Stimulated activated CD4-positive, alpha-beta T cell treated with anti-CD3 and anti-CD28 coated beads, Interleukin-1b, Interleukin-23, amount 100 ng/mL, for 1 hour (primary cell): ENCODE measurements at places on chromosomes 1 and 21.

- no peak for DNase-seq
These were observed 4.4 kb downstream of the SELENON start for GRCh38 chr1:25804244-25804963.

DNA sequence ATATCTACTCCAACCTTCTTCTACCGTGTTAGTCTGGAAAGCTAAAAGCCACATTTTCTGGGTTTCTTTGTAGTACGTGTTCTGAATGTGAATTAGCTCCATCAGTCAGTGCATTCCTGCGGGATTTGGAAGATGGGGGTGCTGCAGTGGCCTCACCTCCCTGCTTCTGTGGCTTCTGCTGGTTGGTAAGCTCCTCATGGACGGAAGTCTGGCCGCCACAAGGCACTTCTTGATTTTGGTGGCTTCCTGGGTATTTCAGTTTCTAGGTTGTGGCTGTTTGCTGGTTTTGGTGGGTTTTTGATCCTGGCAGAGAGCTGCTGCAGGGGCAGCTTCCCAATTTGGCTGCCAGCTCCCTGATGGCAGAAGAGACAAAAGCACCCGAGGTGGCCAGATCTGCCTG, 20.9 kb upstream of the TACSTD2 start:
- DNase-seq = no peak

DNA sequence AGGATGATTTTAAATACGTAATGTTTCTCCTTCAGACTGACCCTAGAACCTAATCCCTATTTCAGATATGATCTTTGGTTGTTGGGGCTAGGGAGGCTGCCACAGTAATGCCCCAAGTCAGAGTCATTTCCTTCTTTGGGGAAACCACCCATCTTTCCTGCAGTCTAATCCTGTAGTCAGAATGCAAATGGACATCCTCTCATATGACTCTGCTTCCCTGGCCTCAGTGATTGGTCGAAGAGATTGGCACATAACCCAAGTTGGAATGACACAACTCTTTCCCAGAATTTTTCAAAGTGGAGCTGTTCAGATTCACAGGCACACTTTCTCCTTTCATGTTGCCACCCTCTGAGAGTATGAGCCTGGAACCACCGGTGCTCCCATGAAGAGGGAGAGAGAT, 58.8 kb upstream of the ZNF644 start:
- DNase-seq = no peak

GRCh38 chr1:157369808-157370521, 182.3 kb downstream of the FCRL5 start:
- no peak for DNase-seq

DNA sequence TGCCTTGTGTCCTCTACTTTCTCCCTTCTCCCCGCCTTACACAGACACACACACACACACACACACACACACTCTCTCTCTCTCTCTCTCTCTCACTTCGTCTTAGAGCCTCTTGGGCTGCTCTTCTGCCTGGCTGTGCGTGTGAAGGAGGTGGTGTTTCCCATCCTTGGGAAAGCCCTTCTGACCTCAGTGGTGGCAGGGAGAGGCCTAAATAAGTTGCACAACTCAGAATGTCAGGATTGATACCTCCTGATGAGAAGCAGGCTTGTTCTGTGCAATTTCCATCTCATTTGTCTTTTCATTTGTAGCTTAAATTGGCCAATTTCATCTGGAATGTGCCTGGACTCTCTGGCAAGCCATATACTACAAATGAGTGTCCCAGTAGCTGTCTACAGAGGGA, 25.0 kb downstream of the LRRN2 start:
- no peak for DNase-seq

- DNase-seq = no peak
These were observed 59.4 kb upstream of the LRRC8B start for GRCh38 chr1:89465201-89465600.

- DNase-seq = no peak
These were observed 16.1 kb upstream of the AQP10 start for GRCh38 chr1:154304664-154305337.
